ENCODE measurements at places on chromosomes 3 and 15. TPM values are rescaled to one million over a fixed set of nuclear protein-coding genes. Genes with fewer than 3 reads are reported as not detected.

Gene GOLGA6L7
- total RNA-seq = not detected

Gene POU1F1
- not detected for total RNA-seq

Gene GHRL
- 1.1 TPM for total RNA-seq

Gene FGF12
- total RNA-seq = 0.25 TPM

Gene LRTM1
- not detected for total RNA-seq

Gene GXYLT2
- 7.3 TPM for total RNA-seq

Gene LRRK1
- total RNA-seq = 36.0 TPM

Gene RASGRP1
- total RNA-seq = 1.5 TPM

GRCh38 chr3:65772758-65773157 lies 266.0 kb downstream of the MAGI1 start:
- H3K4me3 ChIP-seq = no peak overlapping the region
- H3K36me3 ChIP-seq = no peaks in the 10 kb centered on the region
- H3K27ac ChIP-seq = no peak overlapping the region
- no peaks in the 10 kb centered on the region for H3K27me3 ChIP-seq

- H3K27me3 ChIP-seq = no peaks in the 10 kb centered on the region
- no peak overlapping the region for H3K27ac ChIP-seq
- H3K4me3 ChIP-seq = no peak overlapping the region
- H3K36me3 ChIP-seq = no peaks in the 10 kb centered on the region
- H3K4me1 ChIP-seq = no peaks in the 10 kb centered on the region
Observed at GRCh38 chr3:116001151-116001621, 377.9 kb downstream of the GAP43 start.

DNA sequence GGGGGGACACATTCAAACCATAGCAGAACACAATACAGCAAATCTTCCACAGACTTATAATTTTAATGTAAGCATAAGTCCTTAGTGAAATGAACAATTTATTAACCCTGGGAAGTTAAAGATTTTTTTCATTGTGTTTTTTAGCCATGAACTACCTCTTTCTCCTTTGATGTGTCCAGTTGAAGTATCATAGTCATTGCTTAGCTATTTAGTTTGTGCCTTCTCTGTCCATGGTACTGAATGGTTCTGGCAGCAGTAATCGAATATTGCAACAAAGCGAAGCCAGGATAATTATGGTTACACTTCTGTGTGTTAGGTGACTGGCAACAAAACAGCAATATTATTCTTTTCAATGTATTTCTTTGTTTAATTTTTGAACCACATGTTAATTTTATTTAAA lies 403.0 kb upstream of the ONECUT1 start:
- no peaks in the 10 kb centered on the region for H3K27me3 ChIP-seq
- no peak for DNase-seq
- H3K36me3 ChIP-seq = no peaks in the 10 kb centered on the region
- no peak overlapping the region for H3K27ac ChIP-seq
- no peaks in the 10 kb centered on the region for H3K4me1 ChIP-seq
- H3K4me3 ChIP-seq = no peak overlapping the region

DNA sequence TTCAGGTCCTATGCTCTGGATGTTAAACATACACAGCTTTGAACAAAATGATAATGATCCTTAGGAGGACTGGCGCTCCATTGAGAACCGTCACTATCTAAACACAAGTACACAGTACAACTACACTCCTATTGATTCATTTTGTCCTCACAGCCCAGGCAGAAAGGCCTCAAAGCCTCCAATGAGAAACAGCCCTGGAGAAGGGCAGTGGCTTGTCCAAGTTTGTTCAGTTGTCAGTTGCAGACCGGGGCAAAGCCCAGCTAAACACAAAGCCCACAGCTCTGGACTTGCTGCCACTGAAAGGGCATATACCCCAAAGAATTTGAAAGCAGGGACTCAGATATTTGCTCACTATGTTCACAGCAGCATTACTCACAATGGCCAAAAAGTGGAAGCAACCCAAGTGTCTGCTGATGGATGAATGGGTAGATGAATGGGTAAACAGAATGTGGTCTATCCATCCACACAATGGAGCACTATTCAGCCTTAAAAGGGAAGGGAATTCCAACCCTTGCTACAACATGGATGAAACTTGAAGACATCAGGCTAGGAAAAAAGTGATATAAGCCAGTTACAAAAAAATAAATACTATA lies 34.7 kb downstream of the NUP210 start:
- no peak for DNase-seq
- no peaks in the 10 kb centered on the region for H3K27me3 ChIP-seq
- no peaks in the 10 kb centered on the region for H3K36me3 ChIP-seq
- H3K4me1 ChIP-seq = no peaks in the 10 kb centered on the region
- no peak overlapping the region for H3K27ac ChIP-seq

- peaks cover 4% of the 10 kb centered on the region for H3K36me3 ChIP-seq
- H3K27me3 ChIP-seq = no peaks in the 10 kb centered on the region
- no peak overlapping the region for H3K27ac ChIP-seq
- DNase-seq = no peak
- no peak overlapping the region for H3K4me3 ChIP-seq
Observed at GRCh38 chr3:132709761-132710160, 12.4 kb downstream of the NPHP3 start.

DNA sequence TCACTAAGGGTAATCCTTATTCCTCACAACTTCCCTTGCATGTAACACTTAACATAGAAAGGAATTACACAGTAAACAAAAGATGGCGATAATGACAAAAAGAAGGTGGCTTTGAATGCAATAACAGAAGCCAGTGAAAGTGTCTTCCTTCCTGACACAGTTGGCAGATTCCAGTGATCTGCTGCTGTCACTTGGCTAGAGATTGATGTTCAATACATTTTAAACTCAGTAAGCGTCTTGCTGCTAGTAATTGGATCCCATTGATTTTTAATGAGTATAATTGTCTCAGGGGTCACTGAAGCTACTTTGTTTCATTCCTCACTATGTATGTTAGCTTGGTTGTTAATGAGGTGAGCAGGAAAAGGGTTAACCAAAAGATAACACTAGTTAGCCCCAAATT lies 692.7 kb downstream of the NTRK3 start:
- no peaks in the 10 kb centered on the region for H3K27me3 ChIP-seq
- no peak overlapping the region for H3K27ac ChIP-seq
- H3K4me3 ChIP-seq = no peak overlapping the region
- no peak for DNase-seq

- H3K27me3 ChIP-seq = no peaks in the 10 kb centered on the region
- no peaks in the 10 kb centered on the region for H3K36me3 ChIP-seq
- H3K27ac ChIP-seq = no peak overlapping the region
- no peak overlapping the region for H3K4me3 ChIP-seq
- no peak for DNase-seq
Observed at GRCh38 chr15:82942691-82943090, 9.8 kb downstream of the HOMER2 start.

GRCh38 chr3:15281817-15282216 lies 50.6 kb downstream of the SH3BP5 start:
- DNase-seq = no peak
- no peaks in the 10 kb centered on the region for H3K4me1 ChIP-seq
- H3K36me3 ChIP-seq = no peaks in the 10 kb centered on the region
- H3K27ac ChIP-seq = no peak overlapping the region

- DNase-seq = no peak
- H3K4me1 ChIP-seq = no peaks in the 10 kb centered on the region
- H3K36me3 ChIP-seq = no peaks in the 10 kb centered on the region
- no peaks in the 10 kb centered on the region for H3K27me3 ChIP-seq
- no peak overlapping the region for H3K27ac ChIP-seq
- H3K4me3 ChIP-seq = no peak overlapping the region
Observed at GRCh38 chr3:45426161-45426560, 37.8 kb downstream of the LARS2 start.

DNA sequence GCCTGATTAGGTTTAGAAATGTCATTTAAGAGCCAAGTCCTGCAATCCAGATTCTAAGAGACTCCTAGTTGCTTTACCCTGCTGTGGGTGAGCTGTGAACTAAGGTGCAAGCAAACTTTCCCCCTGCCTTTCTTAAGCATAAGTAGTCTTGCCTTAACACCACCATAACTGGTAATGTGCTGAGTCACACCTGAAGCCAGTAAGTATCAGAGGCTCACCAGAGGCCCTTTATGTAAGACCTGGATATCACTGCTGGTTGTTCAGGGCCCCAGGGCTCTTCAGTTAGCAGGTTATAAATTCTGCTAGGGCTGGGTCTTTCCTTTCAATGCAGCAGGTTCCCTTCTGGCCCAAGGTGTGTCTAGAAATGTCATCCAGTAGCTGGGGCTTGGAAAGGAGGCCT lies 509.9 kb downstream of the VGLL3 start:
- H3K27ac ChIP-seq = no peak overlapping the region
- no peaks in the 10 kb centered on the region for H3K36me3 ChIP-seq
- no peaks in the 10 kb centered on the region for H3K27me3 ChIP-seq
- H3K4me1 ChIP-seq = no peaks in the 10 kb centered on the region
- DNase-seq = no peak
- H3K4me3 ChIP-seq = no peak overlapping the region

GRCh38 chr15:82052751-82053150 lies 6.9 kb upstream of the MEX3B start:
- H3K27ac ChIP-seq = no peak overlapping the region
- H3K36me3 ChIP-seq = no peaks in the 10 kb centered on the region
- no peak overlapping the region for H3K4me3 ChIP-seq

DNA sequence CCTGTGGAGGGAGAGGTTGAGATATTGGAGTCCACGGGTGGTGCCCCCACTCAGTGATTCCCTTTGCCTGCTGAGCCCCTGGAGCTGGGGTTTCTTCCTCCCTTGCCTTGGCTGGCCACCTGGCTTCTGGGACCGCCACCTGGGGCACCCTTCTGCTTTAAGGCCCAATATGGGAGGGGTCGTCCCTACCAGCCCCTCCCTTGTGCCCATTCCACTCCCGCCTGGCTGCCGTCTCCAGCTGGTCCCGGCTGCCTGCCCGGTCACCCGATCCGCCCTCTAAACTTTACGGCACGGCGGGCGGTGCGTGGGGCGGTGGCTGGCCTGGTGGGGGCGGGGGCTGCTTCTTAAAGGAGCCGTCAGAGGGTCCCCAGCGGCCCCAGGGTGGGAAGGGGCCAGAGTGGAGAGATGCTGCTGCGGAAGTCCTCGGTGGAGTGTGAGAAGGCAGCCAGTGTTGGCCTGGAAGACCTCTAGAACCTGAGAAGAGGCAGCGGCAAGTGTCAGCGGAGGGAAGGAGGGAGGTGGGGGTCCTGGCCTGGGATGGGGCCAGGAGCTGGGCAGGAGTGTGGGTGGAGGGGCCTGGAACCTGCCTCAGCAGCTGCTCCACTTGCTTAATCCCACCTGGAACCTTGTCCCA lies 1.6 kb upstream of the SEMA3B start:
- H3K27me3 ChIP-seq = no peaks in the 10 kb centered on the region
- peaks cover 11% of the 10 kb centered on the region for H3K4me1 ChIP-seq
- peak overlapping the region; percentile 85 for H3K27ac ChIP-seq
- peak overlapping the region; percentile 40 for H3K4me3 ChIP-seq
- DNase-seq = peak; percentile 81

GRCh38 chr3:23017801-23018200 lies 185.3 kb upstream of the UBE2E2 start:
- no peak overlapping the region for H3K4me3 ChIP-seq
- no peaks in the 10 kb centered on the region for H3K4me1 ChIP-seq
- DNase-seq = no peak
- H3K27ac ChIP-seq = no peak overlapping the region
- no peaks in the 10 kb centered on the region for H3K27me3 ChIP-seq

DNA sequence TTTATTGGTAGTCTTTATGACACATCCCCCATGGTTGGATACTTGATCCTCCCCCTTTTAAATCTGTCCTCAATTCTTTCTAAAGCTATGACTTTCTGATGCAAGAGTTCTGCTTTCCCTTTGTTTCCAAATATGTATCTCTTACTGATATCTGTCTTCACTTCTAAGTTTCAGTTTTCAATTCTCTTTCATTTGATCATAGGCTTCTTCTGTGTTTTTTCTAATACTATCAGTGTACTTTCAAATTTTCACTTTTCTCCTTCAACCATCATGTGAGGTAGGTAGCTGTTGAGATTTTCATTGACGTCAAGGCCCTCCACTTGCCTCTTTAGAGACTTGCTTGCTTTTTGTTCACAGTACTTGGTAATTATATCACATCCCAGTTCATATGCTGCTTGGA lies 436.5 kb downstream of the CNTN4 start:
- H3K4me3 ChIP-seq = no peak overlapping the region
- no peaks in the 10 kb centered on the region for H3K36me3 ChIP-seq
- H3K27ac ChIP-seq = no peak overlapping the region
